AG08396 (cell line): ENCODE measurements at places on chromosomes 16 and 17.

DNA sequence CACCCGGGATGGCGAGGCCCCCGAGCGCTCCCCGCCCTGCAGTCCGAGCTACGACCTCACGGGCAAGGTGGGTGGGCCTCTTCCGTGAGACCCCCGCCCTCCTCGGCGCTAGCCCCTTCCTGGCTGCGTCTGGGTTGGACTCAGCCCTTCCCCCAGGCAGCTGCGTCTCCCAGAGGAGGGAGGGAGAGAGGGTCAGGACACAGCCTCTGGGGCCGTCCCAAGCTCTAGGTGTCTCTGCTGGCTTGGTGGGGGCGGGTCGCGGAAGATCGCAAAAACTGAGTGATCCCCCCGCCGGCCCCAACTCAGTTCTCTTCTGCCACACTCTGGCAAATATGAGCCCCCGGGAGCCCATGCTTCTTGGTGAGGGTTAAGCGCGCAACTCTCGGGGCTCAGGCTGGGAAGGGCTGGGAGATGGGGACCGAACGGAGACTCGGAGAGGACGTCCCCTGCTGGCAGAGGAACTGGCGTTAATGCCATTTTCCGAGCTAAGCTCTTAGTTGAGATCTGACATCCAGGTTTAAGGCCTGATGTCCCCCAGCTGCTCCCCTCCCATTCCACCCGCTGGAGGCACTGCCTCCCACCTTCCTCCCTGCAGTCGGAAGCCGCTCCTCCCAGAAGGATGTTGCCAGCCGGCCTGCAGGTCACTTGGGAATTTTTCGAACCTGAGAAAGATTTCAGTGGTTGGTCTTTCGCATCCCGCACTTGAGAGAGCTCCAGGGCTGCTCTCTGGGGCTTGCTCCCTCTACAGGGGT is 419 bp downstream of the RAB37 start:
- DNase-seq = peak; percentile 61

DNA sequence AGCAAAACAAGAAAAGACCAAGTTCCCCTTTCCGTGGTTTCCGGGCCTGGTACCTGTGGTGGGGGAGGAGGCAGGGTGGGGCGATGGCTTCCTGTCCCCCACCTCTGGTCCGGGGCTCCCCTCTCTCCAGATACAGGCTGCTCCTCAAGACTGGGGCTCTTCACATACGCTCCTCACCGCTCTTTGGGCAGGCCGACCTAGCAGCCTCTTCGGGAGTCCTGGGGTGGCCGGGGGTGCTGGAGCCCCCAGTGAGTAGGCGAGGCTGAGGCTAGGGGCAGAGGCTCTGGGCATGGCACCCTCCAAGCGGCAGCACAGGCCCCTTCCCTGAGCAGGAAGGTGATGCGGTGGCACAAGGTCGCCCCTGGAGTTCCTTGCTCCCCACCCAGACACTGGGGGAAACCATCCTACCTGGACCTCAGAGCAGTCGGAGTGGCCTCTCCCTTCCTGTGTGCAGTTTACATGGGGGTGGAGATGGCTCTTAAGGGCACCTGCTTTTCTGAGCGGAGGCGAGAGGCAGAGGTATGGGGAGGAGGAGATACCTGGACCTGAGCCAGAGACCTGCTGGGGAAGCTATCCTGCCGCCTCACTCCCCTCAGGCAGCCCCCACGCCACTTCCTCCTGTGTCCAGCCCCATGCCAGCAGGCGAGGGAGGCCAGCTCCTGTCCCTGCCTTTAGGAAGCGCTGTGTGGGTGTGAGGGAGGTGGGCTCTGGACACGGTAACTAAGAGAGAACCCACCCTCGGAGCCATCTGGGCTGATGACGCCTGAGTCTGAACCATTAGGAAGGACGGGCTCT is 891 bp downstream of the CORO1A start:
- no peak for DNase-seq

GRCh38 chr16:80084614-80085013 is 456.2 kb upstream of the DYNLRB2 start:
- peak; percentile 41 for DNase-seq

- DNase-seq = peak; percentile 58
These were observed 211.6 kb upstream of the FOXF1 start for GRCh38 chr16:86298758-86299134.

DNA sequence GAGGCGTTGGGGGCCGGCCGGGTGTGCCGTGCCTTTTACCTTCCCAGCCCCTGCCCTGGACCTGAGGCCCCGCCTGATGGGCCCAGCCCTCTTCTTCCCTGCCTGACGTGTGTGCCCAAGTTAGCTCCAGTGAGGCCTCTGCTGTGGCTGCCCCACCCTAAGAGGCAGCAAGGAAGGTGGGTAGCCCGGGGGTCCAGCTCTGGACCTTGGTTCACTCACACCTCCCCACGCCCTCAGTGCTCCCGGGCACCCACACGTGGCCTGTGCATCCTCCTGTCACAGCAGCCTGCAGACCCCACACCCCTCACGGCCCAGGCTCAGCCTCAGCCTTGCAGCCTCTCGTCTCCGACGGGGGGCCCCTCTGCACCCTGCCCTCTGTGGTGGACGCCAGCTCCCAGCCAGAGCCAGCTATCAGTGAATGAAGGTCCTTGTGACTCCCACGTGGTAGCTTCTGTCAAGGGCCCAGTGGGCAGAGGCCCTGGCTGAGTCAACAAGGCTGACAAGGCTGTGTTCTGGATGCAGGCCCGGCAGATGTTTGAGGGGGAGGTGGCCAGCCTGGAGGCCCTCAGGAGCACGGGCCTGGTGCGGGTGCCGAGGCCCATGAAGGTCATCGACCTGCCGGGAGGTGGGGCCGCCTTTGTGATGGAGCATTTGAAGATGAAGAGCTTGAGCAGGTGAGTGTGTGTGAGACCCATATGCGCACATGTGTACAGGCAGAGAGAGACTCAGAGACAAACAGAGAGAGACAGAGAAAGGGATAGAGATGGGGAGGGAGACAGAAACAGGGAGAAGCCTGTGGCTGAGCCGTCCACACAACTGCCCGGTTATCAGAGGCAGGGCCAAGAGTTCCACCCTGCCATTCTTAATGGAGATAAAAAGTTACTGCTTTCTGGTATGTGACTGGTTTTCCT is 2.8 kb downstream of the FN3K start:
- DNase-seq = no peak

DNA sequence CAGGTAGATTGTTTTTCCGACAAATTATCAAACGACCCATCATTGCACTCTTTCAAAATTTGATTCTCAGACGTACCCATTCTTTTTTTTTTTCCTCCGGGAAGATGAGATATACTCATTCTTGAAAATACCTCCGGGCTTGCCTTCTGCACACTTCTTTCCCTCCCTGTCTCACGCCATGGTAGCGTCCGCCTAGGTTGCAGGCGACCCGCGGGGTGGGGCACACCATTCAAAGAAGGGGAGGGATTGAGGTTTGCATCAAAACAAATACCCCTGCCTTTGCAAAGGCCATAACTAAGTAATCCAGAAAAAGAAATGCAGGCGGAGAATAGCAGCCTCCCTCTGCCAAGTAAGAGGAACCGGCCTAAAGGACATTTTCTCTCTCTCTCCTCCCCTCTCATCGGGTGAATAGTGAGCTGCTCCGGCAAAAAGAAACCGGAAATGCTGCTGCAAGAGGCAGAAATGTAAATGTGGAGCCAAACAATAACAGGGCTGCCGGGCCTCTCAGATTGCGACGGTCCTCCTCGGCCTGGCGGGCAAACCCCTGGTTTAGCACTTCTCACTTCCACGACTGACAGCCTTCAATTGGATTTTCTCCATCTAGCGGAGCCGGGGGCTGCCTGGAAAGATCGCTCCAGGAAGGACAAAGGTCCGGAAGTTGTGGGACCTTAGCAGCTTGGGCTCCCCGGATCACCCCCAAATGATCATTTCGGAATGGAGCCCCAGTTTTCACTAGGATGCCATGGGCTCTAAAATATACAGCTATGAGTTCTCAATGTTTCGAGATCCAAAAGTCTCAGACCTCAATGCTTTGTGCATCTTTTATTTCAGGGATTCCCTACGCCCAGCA is 843 bp downstream of the TP53 start:
- DNase-seq = peak; percentile 73

GRCh38 chr17:64326420-64327054 is 63.5 kb upstream of the TEX2 start:
- no peak for DNase-seq

- DNase-seq = no peak
These were observed 44.1 kb upstream of the SLC38A10 start for GRCh38 chr17:81339191-81339533.

DNA sequence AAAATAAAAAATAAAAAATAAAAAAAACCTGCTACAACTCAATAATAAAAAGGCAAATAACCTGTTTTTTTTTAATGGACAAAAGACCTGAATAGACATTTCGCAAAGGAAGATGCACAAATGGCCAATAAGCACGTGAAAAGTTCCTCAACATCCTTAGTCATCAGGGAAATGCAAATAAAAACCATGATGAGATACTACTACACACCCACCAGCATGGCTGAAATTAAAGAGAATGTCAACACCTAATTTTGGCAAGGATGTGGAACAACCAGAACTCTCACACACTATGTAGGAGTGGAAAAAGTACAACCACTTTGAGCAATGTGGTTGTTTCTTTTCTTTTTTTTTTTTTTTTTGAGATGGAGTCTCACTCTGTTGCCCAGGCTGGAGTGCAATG is 24.6 kb downstream of the COG7 start:
- no peak for DNase-seq

GRCh38 chr16:86087896-86088230 is 188.9 kb downstream of the IRF8 start:
- no peak for DNase-seq

DNA sequence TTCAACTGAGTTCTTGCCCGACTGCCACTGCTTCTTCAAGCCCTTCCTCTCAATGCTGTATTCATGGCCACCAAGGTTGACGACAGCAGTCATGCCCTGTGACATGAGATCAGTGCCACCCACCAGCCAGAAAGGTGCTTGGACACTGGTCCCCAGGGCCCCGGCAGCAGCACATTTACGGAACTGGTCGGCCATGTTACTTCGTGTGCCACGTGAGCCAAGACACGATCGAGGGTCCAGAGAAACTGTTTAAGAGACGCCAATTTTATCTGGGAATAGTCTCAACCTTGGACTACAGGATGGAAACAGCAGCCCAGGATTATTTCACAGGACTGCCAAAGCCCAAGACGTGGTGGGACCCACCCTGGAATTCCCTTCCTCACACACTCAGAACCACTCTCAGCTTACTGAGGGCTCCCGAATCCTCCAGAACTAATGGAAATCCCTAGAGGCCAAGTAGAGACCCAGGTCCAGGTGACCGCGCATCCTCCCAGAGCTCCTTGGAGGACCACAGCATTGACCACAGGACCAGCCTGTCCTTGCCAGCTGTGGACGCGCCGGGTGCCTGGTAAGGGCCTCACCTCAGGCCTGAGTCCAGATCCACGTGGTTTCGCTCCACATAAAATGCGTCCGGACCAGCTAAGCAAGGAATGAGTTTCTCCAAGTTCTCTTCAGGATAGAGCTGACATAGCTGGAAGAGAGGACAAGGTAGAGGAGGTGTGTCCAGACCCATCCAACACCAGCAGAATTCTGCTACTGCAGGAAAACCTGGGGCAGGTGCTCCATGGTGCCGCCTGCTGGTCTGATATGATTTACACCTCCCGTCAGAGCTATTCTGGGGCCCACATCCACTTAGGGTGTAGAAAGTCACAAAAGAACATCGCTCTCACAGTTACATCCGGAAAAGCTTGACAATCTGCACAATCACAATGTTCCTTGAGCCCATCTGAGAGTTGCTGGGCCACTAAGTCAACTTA is 28.2 kb downstream of the MAP1LC3B start:
- no peak for DNase-seq

- no peak for DNase-seq
These were observed 67.4 kb downstream of the SNX29 start for GRCh38 chr16:12043953-12044352.

DNA sequence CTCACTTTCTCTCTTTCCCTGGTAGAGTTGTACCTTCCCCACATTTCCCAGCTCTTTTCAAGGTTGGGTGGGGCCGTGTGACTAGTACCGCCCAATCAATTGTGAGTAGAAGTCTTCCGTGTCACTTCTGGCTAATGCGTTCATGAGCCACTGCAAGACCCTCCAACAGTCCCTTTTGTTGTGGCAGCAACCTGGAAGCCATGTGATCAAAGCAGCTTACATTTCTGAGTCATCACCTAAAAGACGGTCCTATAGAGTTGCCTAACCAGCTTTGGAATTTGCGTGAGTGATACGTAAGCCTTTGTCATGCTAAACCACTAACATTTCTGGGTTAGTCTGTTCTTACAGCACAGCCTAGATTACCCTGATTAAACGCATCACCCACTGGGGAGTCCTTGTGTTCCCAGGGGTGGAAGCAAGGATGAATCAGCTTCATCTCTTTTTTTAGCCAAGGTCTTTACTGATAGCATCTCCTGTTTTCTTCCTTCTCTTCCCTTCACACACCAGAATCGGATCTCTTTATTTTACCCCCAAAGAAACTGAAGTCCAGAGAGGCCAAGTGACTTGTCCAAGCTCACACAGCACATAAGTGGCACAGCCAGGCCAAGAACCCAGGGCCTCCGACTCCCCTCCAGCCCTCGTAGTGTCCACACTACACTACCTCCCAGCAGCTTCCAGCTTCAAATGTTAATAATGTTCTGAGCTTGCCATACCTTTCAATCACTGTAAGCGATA is 366.3 kb upstream of the XYLT1 start:
- peak; percentile 60 for DNase-seq
